Fibroblast of villous mesenchyme (primary cell): ENCODE measurements at places on chromosomes 4 and X. TPM values are rescaled to one million over a fixed set of nuclear protein-coding genes. Genes with fewer than 3 reads are reported as not detected.

HSFX1 gene
- 0.43 and 0.64 TPM in 2 replicates for total RNA-seq

GRCh38 chr4:74970577-74970976 lies 37.7 kb downstream of the PARM1 start:
- DNase-seq = no peak

GRCh38 chrX:154046031-154046781 lies 26.5 kb upstream of the IRAK1 start:
- DNase-seq = peak; percentile 86

ZAR1 gene
- total RNA-seq = under 0.01 TPM in 1 of 2 replicates, not detected in the other

- DNase-seq = no peak
Measured at GRCh38 chr4:86530183-86530582, 63.9 kb upstream of the PTPN13 start.

GRCh38 chr4:151674804-151675391 lies 85.9 kb downstream of the GATB start:
- DNase-seq = peak; percentile 64

MAOA gene
- total RNA-seq = 2.6 and 7.8 TPM in 2 replicates

DNA sequence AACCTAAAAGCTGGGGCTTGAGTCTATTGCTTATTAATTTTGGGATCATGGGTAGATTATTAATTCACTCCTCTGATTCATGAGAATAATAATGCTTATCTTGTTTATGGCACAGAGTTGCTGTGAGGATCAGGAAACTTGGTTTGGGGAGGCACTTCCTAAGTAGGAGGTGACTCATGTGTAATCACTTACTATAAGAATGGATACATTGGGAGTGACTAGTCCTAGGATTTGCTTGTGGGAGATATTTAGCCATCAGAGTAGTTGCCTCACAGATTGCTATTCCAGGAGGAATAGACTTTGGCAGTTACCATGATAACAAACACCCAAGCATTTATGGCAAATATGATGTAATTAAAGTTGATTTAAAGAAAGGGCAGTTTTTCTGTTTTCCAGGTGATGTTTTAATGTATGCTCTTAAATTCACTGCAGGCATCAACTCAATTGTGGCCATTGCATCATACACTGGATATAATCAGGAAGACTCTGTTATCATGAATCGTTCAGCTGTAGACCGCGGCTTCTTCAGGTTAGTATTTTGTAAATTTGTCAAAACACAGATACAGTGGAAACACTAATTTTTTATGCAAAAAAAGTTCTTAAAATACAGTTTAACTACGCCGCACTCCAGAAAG lies 41.9 kb downstream of the POLR2B start:
- peak; percentile 90 for DNase-seq

DNA sequence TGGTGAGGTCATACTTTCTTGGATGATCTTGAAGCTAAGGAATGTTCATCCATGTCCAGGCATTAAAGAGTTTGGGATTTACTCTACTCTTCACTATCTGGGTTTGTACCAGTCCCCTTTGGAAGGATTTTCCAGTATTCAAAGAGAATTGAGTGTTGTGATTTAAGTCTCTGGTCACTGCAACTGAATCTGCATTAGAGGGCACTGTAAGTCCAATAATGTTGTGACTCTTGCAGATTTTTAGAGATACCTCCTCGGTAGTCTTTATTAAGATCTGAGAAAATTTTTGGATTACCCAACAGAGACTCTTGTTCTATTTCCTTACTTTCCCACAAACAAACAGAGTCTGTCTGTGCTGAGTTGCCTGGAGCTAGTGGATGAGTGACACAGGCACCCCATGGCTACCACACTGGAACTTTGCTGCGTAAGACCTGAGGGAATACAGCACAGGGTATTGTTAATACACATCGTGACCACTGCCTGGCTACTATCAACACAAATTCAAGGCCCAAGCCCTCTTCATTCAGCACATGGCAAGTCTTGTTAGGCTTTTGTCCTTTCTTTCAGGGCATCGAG lies 357.1 kb upstream of the KLHL4 start:
- DNase-seq = no peak

- DNase-seq = peak; percentile 19
Measured at GRCh38 chr4:100306018-100306417, 115.8 kb upstream of the DDIT4L start.

GRCh38 chr4:78291277-78291676 lies 234.2 kb downstream of the FRAS1 start:
- no peak for DNase-seq

HS6ST2 gene
- not detected in 2 replicates for total RNA-seq

- DNase-seq = no peak
Measured at GRCh38 chr4:54215379-54216077, 13.6 kb upstream of the PDGFRA start.

P2RY4 gene
- total RNA-seq = not detected in 2 replicates

GRCh38 chr4:30610361-30610760 lies 109.8 kb upstream of the PCDH7 start:
- no peak for DNase-seq

DNA sequence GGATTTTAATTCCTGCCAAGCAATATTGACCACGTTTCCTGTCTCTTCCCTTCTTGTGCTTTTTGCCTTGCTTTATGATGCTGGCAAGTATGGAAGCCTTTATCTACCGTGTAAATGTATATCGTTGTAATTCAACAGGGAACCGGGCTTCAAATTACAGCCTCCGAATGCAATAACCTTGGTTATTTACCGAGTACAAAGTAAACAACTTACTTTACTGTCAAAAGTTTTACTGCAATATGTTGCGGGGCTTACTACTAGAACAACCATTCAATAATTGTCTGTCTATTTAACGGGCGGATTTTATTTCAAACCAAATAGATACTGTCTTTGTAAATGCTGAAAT lies 73.1 kb downstream of the PALLD start:
- no peak for DNase-seq
